ENCODE measurements at places on chromosomes 5 and 9. TPM values are rescaled to one million over a fixed set of nuclear protein-coding genes. Genes with fewer than 3 reads are reported as not detected.

ARID3C gene
- total RNA-seq: 0.16 TPM

CCNO gene
- 0.43 TPM for total RNA-seq

LIX1 gene
- total RNA-seq: 0.59 TPM

TAF11L12 gene
- total RNA-seq: 0.34 TPM

PAPPA gene
- 208 TPM for total RNA-seq

FOXD1 gene
- 13.5 TPM for total RNA-seq

DNA sequence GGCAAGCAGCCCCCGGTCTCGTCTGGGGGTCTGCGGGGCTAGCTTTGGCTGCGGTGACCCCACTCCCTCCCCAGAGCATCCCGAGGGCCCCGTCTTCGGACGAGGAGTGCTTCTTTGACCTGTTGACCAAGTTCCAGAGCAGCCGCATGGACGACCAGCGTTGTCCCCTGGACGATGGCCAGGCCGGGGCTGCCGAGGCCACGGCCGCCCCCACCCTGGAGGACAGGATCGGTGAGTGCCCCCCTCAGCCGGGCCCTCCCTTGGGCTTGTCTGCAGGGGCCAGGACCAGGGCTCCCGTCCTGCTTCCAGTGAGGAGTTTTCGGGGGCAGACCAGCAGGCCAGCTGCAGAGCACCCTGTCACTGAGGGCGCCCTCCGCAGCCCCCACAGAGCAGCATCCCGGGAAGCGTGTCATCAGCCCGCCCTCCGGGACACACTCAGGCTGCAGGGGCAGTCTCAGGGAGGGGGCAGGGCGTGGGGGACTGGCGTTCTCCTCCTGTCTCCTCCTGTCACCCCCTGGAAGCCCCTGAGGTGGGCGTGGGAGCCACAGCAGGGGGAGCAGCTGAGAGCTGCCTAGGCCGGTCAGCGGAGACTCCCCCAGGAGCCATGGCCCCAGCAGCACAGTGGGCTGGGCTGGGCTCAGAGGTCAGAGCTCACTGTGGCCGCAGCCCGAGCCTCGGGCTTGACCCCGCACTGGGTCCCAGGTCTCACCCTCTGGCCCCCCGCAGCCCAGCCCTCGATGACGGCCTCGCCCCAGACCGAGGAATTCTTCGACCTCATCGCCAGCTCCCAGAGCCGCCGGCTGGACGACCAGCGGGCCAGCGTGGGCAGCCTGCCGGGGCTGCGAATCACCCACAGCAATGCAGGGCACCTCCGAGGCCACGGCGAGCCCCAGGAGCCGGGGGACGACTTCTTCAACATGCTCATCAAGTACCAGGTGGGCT lies 7.7 kb downstream of the DNLZ start:
- H3K36me3 ChIP-seq: no peaks in the 10 kb centered on the region
- H3K27ac ChIP-seq: no peak overlapping the region
- peaks cover 15% of the 10 kb centered on the region for H3K4me1 ChIP-seq
- no peaks in the 10 kb centered on the region for H3K27me3 ChIP-seq
- DNase-seq: no peak
- H3K4me3 ChIP-seq: no peak overlapping the region

- H3K4me1 ChIP-seq: no peaks in the 10 kb centered on the region
- no peaks in the 10 kb centered on the region for H3K36me3 ChIP-seq
- H3K27ac ChIP-seq: no peak overlapping the region
- DNase-seq: no peak
- peaks cover 10% of the 10 kb centered on the region for H3K27me3 ChIP-seq
Observed at GRCh38 chr5:854217-854616, 3.4 kb upstream of the ZDHHC11 start.

- DNase-seq: no peak
- H3K27ac ChIP-seq: no peak overlapping the region
- H3K27me3 ChIP-seq: no peaks in the 10 kb centered on the region
- H3K4me3 ChIP-seq: no peak overlapping the region
- H3K4me1 ChIP-seq: no peaks in the 10 kb centered on the region
- H3K36me3 ChIP-seq: no peaks in the 10 kb centered on the region
Observed at GRCh38 chr5:2311851-2312250, 429.1 kb upstream of the IRX4 start.

All from astrocyte (in vitro differentiated cells and primary cell).